ENCODE measurements at places on chromosomes 1 and 21.

DNA sequence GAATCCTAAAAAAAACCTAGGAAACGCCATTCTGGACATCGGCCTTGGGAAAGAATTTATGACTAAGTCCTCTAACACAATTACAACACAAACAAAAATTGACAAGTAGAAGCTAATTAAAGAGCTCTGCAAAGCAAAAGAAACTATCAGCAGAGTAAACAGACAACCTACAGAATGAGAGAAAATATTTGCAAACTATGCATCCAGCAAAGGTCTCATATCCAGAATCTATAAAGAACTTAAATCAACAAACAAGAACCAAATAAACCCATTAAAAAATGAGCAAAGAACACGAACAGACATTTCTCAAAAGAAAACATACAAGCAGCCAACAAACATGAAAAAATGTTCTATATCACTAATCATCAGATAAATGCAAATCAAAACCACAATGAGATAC, 58.6 kb downstream of the PTGFR start:
- DNase-seq, result no peak

GRCh38 chr21:41794600-41794999, 27.7 kb upstream of the RIPK4 start:
- DNase-seq, result no peak

DNA sequence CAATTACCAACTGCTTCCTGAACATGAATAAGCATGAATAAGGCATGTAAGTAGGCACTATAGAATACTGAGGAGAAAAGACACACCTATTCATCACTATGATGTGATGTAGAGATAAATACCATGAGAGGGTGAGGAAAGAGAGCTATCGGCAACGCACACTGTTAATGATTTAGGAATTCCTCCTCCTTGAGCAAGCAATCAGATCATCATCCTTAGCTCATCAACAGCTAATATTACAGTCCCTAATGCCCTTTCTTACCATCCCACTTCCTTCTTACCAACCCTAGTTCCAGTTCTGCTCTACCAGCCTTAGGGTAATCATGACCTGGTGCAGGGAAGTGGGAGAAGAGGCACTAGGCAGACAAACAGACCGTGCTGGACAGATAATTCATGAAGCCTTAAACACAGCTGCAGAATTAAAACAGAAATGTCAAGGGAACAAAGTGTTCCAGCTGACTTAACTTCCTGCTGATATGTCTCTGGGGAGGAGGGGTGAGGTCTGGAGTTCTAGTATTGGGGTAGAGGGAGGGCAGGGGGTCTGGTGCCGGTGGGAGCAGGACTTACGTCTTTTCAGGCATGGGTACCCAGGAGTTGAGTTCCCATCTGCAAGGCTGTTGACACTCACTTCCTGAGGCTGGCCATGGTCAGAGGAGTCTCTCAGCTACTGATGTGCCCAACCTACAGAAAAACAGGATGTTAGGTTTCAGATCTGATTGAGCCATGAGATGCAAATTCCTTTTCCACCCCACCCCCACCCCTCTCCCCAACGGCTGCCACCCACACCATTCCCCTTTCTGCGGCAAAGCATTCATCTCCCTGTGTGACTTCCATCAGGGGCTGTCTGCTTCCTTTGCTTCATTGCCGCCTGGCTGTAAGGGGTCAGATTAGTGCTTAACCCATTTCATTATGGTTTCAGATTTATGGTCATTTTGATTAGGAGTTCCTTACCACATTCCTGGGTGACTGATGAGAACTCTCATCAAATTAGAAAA, 12.6 kb upstream of the RCSD1 start:
- DNase-seq, result peak; percentile 94

DNA sequence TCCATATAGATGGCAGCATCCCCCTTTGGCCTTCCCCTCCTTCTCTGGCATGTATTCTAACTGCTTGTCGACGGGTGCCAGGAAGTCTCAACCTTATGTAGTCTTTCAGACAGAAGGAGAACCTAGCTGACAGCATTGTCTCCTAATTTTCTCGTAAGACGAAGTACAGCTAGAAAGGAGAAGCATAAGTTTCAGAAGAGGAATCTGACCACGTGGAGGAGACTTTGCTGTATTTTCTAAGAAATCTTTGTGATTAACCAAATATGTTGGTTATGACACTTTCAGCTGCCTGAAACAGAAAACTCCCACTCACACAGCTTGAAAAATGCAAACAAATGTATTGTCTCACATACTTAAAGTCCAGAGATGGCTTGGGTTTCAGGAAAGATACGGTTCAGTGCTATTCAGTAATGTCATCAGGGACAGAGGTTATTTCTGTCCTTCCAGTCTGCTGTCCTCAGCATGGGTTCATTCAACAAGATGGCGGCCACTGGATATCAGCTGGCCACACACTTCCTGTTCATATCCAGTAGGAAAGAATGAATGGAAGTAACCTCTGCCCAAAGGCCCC, 109.5 kb upstream of the ZNF648 start:
- DNase-seq, result no peak

DNA sequence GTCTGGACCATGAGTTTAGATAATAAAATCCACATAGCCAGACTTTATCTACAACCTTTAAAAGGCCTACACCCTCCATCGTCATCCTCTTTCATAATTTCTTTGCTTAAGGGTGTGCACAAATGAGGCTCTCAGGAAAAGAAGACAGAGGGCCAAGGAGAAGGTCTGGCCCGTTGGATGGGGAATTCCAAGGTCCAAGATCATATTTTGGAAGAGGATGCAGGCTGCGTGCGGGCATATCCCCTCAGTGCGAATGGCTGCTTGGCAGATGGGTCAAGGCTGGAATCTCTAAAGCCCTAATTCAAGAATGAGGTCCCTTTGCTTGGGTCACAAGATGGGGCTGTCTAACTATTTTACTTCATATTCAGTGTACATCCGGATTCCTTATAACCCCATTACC, 782.2 kb upstream of the NCAM2 start:
- no peak for DNase-seq

- DNase-seq, result no peak
These were observed 74.2 kb downstream of the CD34 start for GRCh38 chr1:207836591-207837347.

DNA sequence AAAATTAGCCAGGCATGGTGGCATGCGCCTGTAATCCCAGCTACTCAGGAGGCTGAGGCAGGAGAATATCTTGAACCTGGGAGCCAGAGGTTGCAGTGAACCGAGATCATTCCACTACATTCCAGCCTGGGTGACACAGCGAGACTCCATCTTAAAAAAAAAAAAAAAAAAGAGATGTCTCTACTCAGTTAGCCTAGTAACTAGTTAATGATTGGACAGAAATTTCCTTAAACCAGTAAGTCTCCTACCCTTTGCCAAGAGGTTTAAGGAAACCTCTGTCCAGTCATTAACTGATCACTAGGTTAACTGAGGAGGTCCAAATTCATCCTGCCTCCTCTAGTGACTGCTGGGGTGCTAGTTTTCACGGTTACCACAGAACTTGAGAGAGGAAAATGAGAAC, 143.9 kb upstream of the UBE2U start:
- no peak for DNase-seq

GRCh38 chr21:38861056-38861455, 55.3 kb downstream of the ETS2 start:
- DNase-seq, result no peak

DNA sequence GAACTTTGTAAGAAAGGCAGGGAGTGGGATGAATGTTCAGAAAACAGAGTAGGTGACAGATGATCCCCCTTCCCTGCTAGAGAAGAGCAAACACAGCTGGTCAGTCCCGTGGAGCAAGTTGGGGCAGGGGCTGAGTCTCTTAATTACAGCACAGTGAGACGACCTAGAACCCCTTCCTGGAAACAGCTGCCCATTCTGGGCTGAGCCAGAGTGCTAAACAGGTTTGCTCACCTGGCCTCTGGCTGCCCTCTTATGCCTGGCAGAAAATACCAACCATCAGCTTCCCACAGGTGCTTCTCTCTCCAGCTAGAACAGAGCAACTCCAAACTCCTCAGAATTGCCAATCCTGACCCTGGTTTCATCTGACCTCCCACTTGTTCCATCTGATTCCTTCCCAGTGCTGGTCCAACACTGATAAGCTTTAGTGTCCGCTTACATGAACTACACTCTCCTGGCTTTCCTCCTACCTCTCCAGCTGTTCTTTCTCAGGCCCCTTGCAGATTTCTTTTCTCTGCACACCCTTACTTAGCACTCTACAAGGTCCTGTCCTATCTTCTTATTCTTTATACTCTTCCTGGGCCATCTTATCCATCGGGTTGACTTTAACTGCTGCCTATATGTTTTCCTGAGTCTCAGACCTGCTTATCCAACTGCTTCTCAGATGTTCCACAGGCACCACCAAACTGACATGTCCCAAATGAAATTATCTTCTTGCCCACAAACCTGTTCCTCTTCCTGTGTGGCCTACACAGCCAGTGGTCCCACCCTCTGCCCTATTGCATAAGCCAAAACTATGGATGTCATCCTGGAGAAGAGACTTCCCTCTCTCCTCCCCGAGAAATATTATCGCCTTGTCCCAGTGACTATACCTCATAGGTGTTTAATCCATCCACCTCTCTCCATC, 22.6 kb upstream of the COL9A2 start:
- peak; percentile 36 for DNase-seq

GRCh38 chr1:206693592-206693991, 8.9 kb downstream of the MAPKAPK2 start:
- DNase-seq, result no peak

GRCh38 chr1:113046569-113046968, 26.4 kb upstream of the LRIG2 start:
- no peak for DNase-seq

GRCh38 chr1:97906567-97907241, 14.1 kb downstream of the DPYD start:
- no peak for DNase-seq

DNA sequence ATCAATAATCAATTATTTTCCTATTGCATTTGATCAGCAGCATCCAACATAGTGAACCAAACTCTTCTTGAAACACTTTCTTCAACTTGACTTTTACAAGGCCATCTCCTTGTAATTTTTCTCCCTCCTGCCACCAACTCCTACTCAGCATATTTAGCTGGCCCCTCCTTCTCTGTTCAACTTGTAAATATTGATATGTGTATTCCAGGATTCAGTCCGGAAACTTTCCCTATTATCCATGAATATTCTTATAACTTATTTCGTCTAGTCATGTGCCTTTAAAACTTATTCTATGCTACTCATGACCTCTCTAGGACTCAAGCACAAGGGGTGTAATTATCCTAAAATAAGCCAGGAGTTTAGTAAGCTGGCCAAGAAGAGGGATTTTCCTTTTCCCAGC, 52.9 kb downstream of the ZNF697 start:
- DNase-seq, result no peak

GRCh38 chr1:66758241-66758755, 6.0 kb downstream of the DYNLT5 start:
- peak; percentile 61 for DNase-seq

- DNase-seq, result no peak
These were observed 10.8 kb downstream of the ARHGEF16 start for GRCh38 chr1:3465091-3465934.

GRCh38 chr21:43676391-43676790, 17.0 kb downstream of the RRP1B start:
- no peak for DNase-seq

DNA sequence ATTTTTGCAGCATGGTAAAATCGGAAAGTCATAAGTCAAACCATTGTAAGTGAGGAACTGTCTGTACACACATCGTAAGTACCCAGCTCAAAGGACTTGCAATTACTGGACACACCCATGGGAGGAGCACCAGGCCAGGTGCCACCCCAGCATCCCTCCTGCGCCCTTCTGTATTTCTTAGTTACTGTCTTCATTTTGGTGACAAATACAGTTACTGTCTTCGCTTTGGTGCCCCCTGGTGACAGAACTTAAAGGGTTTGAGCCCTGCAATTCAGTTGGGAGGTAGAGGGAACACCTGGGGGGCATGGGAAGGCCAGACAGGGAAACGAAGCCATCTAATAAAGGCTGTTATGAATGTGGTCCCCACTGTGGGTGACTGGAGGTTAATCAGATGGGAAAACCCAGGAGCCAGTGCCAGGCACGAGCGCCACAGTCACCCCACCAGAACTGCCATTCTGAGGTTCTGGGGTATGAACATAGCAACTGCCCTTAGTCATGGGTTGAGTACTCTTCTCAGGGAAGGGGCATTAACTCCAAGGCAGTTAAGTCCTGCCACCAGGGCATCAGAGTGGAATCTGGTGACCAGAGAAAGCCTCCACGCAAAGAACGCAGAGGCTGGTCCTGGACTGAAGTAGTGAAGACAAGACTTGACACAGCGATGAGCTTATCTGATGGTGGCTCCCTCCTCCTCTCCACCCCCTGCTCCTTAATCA, 612.9 kb downstream of the PTPRU start:
- DNase-seq, result peak; percentile 88

- DNase-seq, result no peak
These were observed 247.4 kb downstream of the RHOU start for GRCh38 chr1:228982637-228983036.

DNA sequence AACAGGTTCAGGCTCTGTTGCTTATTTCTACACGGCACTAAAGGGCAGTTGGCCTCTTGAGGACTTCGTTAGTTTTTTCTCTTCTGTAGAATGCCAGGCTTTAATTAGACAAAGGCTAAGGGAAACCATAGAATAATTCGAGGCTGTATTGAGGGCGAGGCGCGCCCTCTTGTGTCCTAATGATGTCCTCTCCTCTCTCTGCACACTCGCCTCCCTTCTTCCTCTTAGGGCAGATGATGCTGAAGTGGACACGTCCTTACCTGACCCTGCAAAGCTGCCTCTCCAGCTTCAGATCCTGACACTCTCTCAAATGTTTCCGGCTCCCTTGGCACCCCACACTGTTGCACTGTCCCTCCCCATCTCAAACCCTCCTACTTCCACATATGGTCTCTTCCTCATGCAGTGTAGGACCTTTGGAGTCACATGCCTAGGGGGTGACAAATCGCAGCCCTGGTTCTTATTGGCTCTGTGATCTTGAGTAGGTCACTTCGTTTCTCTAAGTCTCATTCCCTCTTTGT, 1.9 kb upstream of the ZSCAN20 start:
- DNase-seq, result peak; percentile 92

DNA sequence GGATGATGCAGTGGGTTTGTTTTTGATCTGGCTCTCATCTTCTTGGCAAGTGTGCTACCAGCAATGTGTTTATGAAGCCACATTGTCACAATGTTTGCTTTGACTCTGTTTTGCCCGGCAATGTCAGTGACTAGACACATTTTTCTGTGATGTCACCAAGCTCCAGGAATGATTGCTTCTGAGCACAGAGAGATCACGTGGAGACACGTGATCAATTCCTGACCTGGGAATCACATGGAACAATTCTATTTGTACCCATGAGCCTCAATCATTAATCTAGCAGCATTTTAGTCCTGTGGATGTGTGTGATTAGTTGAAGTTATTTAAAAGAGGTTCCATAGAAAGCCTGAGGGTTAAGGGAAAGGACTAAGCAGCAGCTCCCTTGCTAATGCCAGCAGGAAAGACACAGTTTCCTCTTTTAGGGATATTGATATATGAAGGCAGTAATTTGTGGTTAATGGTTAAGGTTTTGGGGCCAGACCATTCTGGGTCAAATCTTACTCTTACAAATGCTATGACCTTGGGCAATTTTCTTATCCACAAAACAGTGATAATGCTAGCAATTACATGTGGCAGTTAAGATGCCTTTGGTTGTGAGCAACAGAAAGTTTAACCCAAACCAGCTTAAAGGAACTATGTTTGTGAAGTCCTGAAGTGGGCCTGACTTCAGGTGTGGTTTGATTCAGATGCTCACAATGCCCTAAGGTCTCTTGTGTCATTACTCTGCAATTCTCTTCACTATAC, 59.0 kb downstream of the FASLG start:
- no peak for DNase-seq

Data from Karpas-422 (cell line).